ENCODE measurements at places on chromosomes 3 and 15. TPM values are rescaled to one million over a fixed set of nuclear protein-coding genes. Genes with fewer than 3 reads are reported as not detected.

RLBP1 gene
- not detected for total RNA-seq

GRCh38 chr3:101095693-101096430, 102.6 kb upstream of the ABI3BP start:
- no peak for DNase-seq
- H3K36me3 ChIP-seq: no peaks in the 10 kb centered on the region
- no peaks in the 10 kb centered on the region for H3K4me1 ChIP-seq
- H3K27me3 ChIP-seq: no peaks in the 10 kb centered on the region
- no peak overlapping the region for H3K4me3 ChIP-seq

DNA sequence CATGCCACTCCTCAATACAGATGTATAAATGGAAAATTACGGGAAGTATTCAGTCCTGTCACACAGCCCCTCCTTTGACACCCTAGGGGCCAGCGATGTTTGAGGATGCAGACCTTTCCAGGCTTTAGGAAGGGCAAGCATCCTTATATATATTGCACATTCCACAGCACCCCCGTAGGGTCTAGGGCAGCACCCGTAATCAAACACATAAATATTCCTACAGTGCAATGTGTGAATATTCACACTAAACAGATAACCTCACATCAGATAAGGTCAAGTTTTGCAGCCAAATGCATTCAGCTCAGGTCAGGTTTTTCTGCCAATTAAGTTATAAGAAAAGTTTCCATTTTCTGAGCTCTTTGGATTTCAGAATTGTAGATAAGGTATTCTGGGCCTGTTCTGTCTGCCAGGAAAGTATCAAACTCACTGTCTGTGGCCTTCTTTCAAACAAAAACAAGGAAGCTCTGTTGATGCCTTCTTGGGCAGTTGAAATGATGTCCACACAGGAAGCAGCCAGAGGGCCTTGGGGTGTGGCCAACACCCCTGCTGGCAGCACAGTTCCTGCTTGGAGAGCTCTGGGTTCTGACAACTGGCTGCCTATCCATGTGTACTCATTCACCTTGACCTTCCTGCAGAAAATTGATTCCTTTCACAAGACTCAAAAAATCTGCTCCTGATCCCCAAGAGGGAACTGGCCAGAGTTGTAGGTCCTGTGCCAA, 427.0 kb downstream of the NTRK3 start:
- H3K4me1 ChIP-seq: no peaks in the 10 kb centered on the region
- H3K36me3 ChIP-seq: no peaks in the 10 kb centered on the region
- H3K27me3 ChIP-seq: no peaks in the 10 kb centered on the region
- no peak overlapping the region for H3K4me3 ChIP-seq

DNASE1L3 gene
- 1.8 TPM for total RNA-seq

- H3K36me3 ChIP-seq: no peaks in the 10 kb centered on the region
- no peak for DNase-seq
- no peak overlapping the region for H3K4me3 ChIP-seq
- H3K4me1 ChIP-seq: no peaks in the 10 kb centered on the region
- no peak overlapping the region for H3K27ac ChIP-seq
Observed at GRCh38 chr3:29721789-29722188, 440.9 kb downstream of the RBMS3 start.

DNA sequence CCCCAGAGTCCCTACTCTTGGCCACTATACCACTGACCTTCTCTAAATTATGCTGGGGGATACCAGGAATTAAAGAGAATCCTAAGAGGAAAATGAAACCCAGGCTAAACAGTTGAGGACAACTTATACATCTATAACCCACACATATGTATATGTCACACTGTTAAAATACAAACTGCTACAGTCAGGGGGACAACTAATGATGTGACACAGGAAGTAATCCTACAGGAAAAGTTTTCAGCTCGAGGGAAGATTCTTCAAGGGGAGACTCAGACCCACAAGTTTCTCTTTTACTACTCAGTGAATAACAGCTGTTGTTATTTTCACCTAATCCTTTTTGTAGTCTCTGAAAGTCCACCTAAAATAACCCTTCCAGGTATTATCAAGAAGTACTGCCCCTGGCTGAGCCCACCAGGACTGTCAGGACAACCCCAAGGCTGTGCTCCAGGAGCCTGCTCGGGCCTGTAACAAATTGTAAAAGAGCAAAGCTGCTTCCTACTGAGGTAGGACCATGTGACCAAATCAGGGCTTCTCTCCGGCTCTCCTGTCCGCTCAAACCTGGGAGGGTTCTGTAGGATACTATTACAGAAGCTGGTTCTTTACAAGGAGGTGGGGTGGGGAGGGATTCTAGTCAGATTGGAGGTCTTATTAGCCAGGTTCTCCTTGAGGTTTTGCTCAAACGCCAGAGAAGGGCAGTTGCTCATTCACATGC, 91.6 kb downstream of the SRGAP3 start:
- no peaks in the 10 kb centered on the region for H3K4me1 ChIP-seq
- H3K27me3 ChIP-seq: no peaks in the 10 kb centered on the region
- no peak overlapping the region for H3K4me3 ChIP-seq
- DNase-seq: no peak

- H3K4me1 ChIP-seq: peaks cover 4% of the 10 kb centered on the region
- no peak for DNase-seq
- H3K36me3 ChIP-seq: no peaks in the 10 kb centered on the region
Observed at GRCh38 chr3:13451301-13451673, 28.8 kb upstream of the HDAC11 start.
